ENCODE measurements at places on chromosomes 2 and 18.
A peak's percentile ranks its signal among the peaks of the same experiment; 100 is the strongest.

DNA sequence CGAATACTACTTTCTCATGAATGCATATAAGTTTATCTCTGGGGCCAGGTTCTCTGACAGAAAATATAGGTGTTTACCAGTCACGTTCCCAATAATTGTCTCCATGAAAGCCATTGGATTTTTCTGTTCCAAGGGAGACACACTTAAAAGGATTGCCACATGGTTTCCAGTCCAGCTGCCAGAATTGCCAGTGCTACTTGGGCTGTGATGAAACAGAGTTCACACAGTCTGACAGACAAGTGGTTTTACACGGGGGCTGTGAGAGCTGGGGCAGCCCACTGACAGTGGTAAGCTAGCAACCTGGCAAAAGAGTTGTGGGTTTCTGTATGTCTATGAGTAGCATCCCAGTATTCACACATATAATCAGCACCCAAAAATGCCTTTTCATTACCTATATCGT is 27.7 kb upstream of the ATRAID start:
- H3K36me3 ChIP-seq, result no peaks in the 10 kb centered on the region
- no peaks in the 10 kb centered on the region for H3K27me3 ChIP-seq
- no peak overlapping the region for H3K27ac ChIP-seq
- no peak for DNase-seq
- no peaks in the 10 kb centered on the region for H3K4me1 ChIP-seq
- H3K4me3 ChIP-seq, result no peak overlapping the region

- no peaks in the 10 kb centered on the region for H3K4me1 ChIP-seq
- H3K36me3 ChIP-seq, result no peaks in the 10 kb centered on the region
- H3K4me3 ChIP-seq, result no peak overlapping the region
These were observed 315.8 kb downstream of the GULP1 start for GRCh38 chr2:188607501-188607900.

- peaks cover 9% of the 10 kb centered on the region for H3K36me3 ChIP-seq
- H3K4me3 ChIP-seq, result no peak overlapping the region
- H3K27me3 ChIP-seq, result no peaks in the 10 kb centered on the region
These were observed 33.9 kb downstream of the RAB31 start for GRCh38 chr18:9741793-9742523.

DNA sequence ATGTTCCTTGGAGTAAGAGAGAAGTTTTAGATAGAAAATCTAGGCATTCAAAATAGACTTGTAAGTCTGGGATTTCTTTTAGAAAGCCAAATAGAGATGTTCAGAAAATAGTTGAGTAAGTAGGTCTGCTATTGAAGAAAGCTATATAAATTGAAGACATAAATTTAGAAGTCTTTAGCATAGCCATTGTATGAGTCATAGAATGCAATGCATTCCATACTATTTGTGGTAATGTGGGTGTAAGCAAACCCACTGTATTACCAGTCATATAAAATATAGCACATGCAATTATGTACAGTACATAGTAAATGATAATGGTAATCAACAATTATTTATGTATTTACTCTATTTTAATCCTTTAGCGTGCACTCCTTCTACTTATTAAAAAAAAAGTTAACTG is 14.1 kb downstream of the MC4R start:
- no peak for DNase-seq
- H3K27me3 ChIP-seq, result no peaks in the 10 kb centered on the region
- no peak overlapping the region for H3K4me3 ChIP-seq
- H3K36me3 ChIP-seq, result no peaks in the 10 kb centered on the region
- no peak overlapping the region for H3K27ac ChIP-seq

DNA sequence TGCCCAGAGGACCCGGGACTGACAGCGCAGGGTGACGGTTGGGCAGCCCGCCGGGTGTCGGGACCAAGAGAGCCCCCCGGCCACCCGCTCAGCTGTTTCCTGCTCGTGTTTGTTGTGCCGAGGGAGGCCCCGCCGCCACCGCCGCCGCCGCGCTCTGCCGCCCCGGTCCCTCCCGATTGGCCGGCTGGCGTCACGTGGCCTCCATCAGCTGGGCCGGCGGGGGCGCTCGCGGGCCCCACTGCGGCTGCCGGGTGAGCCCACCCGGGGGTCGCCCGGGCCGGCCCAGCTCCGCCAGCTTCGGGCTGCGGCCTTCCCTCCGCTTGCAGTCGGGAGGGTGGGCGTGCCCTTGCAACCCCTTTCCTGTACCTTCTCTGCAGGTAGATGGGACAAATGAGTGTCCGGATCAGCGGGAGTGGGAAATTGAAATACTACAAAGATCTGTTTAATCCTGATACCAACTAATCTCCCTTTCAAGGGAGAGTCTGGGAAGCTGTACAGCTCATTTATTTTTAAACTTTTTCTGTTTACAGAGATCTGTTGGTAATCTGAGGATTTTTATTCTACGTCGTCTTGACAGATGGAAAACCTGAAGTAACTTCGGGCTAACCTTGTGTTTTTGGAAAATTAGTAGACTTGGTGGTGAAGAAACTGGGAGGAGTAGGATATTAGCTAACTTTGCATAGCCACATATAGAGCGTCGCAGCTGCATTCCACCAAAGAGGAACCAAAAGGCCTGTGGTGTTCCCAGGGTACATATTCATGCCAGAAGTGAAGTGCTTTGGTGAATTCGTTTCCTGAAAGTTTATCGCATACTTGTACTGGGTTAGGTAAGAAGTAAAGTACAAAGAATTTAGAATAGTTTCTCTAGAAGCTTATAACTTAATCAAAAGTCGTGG is 1.2 kb downstream of the YPEL5 start:
- H3K4me1 ChIP-seq, result peaks cover 23% of the 10 kb centered on the region
- peak; percentile 71 for DNase-seq
- H3K4me3 ChIP-seq, result peak overlapping the region; percentile 96
- H3K27ac ChIP-seq, result peak overlapping the region; percentile 66
- no peaks in the 10 kb centered on the region for H3K27me3 ChIP-seq
- H3K36me3 ChIP-seq, result peaks cover 31% of the 10 kb centered on the region

DNA sequence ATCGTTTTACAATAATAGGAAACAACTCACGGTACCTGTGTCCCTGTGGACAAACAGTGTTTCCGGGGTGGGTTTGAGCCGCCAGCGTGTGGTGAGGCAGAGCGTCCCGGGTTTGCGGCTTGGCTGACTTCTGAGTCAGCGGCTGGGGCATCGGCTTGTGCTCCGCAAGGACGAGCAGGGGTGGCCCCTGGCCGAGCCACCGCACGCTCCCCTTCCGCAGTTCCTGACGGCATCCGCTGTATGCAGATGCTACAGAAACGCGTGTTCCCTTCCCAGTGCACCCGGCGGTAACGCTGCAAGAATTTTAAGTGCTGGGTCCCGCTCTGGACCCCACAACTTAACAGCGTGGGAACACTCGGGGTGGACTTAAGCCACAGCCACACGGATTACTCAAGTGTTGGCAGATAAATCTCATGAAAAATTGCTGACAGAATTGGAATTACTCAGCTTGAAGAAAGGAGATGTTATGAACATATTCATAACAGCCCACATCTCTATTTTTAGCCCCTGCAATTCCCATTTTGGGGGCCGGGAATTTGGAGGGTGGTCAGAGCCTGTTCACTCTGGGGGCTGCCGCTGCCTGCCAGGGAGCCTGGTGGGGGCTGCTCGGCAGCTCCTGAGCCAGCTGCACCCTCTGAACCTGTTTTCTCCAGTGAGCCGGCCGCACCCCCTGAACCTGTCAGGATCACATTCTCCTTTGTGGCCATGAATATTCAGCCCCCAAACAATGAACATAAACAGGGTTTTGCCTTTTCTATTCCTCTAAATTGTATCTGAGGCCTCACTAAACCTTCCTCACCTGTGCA is 12.6 kb upstream of the KCNG2 start:
- H3K27ac ChIP-seq, result no peak overlapping the region
- peaks cover 18% of the 10 kb centered on the region for H3K27me3 ChIP-seq
- peaks cover 9% of the 10 kb centered on the region for H3K4me1 ChIP-seq
- no peaks in the 10 kb centered on the region for H3K36me3 ChIP-seq

DNA sequence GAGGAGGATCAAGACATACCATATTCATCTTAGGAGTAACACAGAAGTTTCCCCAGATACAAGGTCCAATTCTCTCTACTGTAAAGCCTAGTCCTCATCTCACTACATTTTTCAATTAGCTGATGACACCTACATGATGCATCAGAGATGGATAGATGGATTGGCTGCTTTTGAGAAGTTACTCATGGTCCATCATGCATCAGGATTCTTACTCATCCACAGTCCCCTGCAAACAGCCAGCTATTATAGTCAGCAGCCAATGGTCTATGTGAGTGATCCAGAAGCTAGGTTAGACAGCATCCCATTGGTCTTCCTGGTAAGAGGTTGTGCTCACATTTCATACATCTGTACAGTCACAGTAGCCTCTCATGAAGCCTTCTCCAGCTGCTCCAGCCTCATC is 154.5 kb upstream of the NRP2 start:
- no peak overlapping the region for H3K4me3 ChIP-seq
- no peak for DNase-seq
- H3K27ac ChIP-seq, result no peak overlapping the region
- H3K36me3 ChIP-seq, result no peaks in the 10 kb centered on the region

DNA sequence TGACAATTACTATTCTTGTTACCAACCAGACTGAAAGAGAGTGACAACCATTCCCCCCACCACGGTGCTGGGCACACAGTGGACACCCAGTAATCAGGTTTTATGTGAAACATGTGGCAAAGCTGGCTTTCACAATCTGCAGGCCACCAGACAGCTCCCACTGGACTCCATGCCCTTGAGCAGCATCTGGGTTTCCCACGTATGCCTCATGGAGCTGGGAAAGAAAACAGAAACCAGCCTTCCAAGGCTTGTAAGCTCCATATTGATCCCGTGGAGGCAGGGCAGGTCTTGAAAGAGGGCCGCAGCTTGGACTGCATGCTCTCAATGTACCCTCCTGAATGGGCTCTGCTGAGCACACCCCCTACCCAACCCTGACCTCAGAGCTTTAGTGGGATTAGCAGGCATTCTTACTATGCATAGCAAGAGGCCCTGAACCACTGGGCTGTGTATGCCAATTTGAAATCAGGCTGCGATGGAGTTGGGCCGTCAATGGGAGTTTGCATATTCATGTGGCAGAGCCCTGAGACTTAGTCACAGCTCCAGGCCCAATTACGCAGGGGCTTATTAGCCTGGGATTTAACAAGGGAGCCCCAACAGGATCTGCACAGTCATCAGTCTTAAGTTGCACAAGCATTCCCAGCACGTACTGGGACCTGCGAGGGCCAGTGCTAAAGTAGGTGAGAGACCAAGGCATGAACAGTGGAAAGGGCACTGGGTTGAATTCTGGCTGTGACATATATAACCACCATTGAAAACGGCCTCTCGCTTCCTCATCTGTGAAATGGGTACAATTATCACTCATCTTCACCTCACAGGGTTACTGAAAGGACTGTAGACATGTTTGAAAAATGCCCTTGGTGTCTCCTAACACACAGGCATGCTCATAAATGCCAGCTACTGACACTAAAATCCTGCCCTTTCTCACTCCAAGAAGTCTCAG is 10.5 kb downstream of the C1QL2 start:
- H3K27me3 ChIP-seq, result peaks cover 49% of the 10 kb centered on the region
- H3K4me3 ChIP-seq, result no peak overlapping the region
- no peaks in the 10 kb centered on the region for H3K36me3 ChIP-seq
- no peak for DNase-seq
- H3K27ac ChIP-seq, result no peak overlapping the region

DNA sequence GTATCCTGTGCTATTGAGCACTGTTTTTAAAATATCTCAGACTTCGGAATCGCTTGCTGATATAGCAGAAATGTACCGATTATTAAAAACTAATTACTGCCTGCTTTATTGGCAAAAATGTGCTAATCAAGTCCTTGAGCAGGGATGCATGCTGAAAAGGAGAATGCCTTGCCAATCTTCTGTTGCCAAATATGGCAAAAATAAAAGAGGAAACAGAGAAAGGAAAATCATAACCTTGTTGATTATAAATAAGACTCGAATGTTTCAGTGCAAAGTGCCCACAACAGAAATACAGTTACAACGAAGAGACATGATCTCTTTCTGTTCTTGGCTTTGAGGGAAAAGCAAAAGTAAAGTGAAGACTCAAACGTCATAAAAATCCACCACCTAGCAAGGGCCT is 248.5 kb downstream of the TMEM182 start:
- H3K27me3 ChIP-seq, result peaks cover 12% of the 10 kb centered on the region
- H3K36me3 ChIP-seq, result no peaks in the 10 kb centered on the region
- no peak for DNase-seq
- no peak overlapping the region for H3K27ac ChIP-seq
- H3K4me1 ChIP-seq, result no peaks in the 10 kb centered on the region
- no peak overlapping the region for H3K4me3 ChIP-seq

DNA sequence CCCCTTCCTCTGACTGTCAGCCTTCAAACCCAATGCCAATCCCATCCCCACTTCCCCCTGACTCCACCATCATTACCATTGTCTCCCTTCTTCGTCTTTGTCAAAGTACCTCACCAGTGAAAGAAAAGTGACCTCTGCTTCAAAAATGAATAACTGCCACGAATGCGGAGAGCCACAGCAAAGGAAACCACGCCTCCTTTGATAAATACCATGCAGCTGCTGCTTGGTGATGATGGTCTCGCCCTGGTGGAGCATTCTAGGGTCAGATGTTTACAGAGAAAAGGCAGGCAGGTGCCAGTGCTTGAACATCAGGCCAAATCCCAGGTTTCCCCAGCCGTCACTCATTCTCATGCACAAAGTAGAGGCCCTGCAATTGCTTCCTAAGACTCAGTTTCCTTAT is 162.2 kb downstream of the BCL11A start:
- no peak overlapping the region for H3K4me3 ChIP-seq
- H3K27ac ChIP-seq, result no peak overlapping the region
- no peaks in the 10 kb centered on the region for H3K27me3 ChIP-seq

- H3K27me3 ChIP-seq, result no peaks in the 10 kb centered on the region
- no peak overlapping the region for H3K4me3 ChIP-seq
- no peak overlapping the region for H3K27ac ChIP-seq
- no peaks in the 10 kb centered on the region for H3K4me1 ChIP-seq
- DNase-seq, result no peak
These were observed 21.1 kb downstream of the NBAS start for GRCh38 chr2:15539999-15540398.

GRCh38 chr2:31909661-31910060 is 101.1 kb downstream of the MEMO1 start:
- no peaks in the 10 kb centered on the region for H3K4me1 ChIP-seq
- no peaks in the 10 kb centered on the region for H3K27me3 ChIP-seq
- no peak overlapping the region for H3K4me3 ChIP-seq
- no peak for DNase-seq

- H3K4me3 ChIP-seq, result no peak overlapping the region
- peaks cover 73% of the 10 kb centered on the region for H3K36me3 ChIP-seq
- DNase-seq, result no peak
- no peak overlapping the region for H3K27ac ChIP-seq
These were observed 10.7 kb downstream of the RPL31 start for GRCh38 chr2:101012706-101013181.

- H3K36me3 ChIP-seq, result no peaks in the 10 kb centered on the region
- peaks cover 3% of the 10 kb centered on the region for H3K4me1 ChIP-seq
- DNase-seq, result no peak
These were observed 248.6 kb downstream of the BCL2 start for GRCh38 chr18:63070767-63071502.

DNA sequence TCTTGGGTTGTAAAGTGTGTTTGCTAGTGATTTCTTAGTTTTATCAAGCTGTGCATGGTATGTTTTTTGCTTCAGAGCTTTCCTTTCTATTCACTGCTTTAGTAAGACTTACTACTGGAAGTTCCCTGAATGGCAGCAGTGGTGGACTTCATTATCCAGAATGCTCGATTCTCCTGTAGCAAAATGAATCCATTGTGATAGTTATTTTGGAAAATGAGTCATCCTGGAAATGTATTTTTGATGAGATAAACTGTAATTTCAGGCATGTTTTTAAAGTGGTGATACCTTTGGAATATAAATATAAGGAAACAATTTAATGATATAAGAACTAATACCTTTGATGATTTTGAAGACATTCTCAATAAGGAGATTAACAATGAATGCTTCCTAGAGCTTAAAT is 387.1 kb downstream of the PTPRM start:
- H3K27ac ChIP-seq, result no peak overlapping the region
- peaks cover 25% of the 10 kb centered on the region for H3K4me1 ChIP-seq
